CD8-positive, alpha-beta memory T cell (primary cell): ENCODE measurements at places on chromosomes 16 and 17. TPM values are rescaled to one million over a fixed set of nuclear protein-coding genes. Genes with fewer than 3 reads are reported as not detected.

DNA sequence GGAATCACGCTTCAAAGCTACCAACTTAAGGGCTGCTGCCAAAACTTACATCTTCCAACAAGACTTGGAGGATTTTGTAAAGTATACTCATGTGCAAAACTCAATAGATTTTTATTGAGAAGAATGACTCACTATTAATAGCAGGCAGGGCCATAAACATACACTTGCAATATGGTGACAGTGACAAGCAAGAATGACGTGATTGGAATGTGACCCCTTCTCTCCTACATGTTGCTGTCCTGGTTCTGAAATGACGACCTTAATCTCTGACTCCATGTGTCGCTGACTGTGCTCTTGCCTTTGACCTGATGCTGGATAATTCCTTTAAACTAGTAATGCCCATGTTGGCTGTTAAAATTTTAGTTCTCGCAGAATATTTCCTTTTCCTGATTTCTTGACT is 174.5 kb downstream of the PARN start:
- H3K27me3 ChIP-seq: no peaks in the 10 kb centered on the region
- H3K4me1 ChIP-seq: no peaks in the 10 kb centered on the region
- no peak overlapping the region for H3K4me3 ChIP-seq
- DNase-seq: no peak

DNA sequence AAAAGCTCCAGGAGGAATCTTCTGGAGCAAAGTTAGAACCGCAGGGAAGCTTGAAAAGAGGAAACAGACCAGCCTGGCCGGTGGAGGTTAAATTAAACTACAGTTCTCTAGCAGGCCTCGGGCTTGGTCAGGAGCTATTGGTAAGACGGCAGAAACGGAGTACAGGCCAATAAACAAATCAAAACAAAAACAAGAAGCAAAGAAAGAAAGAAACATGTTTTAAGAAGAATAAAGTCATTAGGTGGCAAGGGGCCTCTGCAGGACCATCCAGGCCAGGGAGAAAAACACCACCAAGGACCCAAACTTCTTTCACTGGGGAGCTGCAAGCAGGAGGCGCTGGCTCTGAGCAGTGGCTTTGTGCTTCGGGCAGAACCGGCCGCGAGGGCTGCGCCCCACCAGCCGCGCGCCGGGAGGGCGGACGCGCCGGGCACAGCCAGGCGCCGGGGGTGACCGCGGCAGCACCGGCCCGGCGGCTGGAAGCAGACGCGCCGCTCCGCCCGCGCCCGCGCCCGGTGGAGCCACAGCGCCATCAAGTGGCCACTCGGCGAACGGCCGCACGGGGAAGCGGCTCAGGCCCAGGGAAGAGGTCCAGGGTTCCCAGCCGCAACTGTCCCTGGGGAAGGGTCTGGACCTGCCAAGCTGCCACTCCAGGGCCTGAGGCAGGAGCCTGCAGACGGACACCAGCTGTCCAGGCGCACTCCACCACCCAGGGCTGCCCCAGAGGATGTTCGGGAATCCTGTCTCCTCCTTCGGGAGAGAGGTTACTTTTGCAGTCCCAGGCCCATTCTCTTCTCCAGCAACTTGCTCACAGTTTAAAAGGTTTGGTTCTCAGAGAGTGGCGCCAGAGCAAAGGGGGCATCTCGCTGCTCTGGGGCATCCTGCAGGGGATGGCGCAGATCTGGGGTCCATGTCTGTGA is 419.4 kb downstream of the SOX9 start:
- no peak overlapping the region for H3K27ac ChIP-seq
- DNase-seq: peak; percentile 38
- H3K36me3 ChIP-seq: no peaks in the 10 kb centered on the region
- no peak overlapping the region for H3K4me3 ChIP-seq
- no peaks in the 10 kb centered on the region for H3K4me1 ChIP-seq

DNA sequence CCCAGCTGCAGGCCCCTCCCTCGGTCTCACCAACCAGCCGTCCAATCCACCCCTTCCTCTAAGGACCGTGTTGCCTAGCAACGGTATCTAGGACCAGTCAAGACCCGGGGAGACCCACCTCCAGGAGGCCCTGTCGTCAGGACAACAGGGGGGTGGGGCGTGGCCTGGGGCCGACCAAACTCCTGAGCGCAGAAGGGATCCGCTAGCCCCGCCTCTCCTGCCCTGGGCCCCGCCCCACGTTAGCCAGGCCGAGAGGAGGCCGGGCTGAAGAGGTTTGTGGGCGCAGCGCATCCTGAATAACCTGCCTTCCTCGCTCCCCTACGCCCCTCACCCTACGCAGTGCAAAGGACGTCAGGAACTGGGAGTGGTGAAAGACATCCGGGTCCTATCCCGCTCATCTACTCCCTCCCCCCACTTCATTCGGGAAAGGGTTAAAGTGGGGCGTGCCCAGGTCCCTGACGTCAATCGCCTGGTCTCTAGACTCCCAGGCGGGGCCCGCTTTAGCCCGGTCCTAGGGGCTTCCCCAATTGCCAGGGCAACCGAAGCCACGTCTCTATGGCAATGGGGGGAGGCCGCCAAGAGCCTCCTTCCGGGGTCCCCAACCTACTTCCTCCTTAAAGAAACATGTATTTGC is 14.7 kb downstream of the DLG4 start:
- H3K27me3 ChIP-seq: no peaks in the 10 kb centered on the region
- peak; percentile 97 for DNase-seq
- peak overlapping the region; percentile 62 for H3K4me3 ChIP-seq
- no peaks in the 10 kb centered on the region for H3K36me3 ChIP-seq
- H3K27ac ChIP-seq: peak overlapping the region; percentile 82
- H3K4me1 ChIP-seq: peaks cover 20% of the 10 kb centered on the region

DNA sequence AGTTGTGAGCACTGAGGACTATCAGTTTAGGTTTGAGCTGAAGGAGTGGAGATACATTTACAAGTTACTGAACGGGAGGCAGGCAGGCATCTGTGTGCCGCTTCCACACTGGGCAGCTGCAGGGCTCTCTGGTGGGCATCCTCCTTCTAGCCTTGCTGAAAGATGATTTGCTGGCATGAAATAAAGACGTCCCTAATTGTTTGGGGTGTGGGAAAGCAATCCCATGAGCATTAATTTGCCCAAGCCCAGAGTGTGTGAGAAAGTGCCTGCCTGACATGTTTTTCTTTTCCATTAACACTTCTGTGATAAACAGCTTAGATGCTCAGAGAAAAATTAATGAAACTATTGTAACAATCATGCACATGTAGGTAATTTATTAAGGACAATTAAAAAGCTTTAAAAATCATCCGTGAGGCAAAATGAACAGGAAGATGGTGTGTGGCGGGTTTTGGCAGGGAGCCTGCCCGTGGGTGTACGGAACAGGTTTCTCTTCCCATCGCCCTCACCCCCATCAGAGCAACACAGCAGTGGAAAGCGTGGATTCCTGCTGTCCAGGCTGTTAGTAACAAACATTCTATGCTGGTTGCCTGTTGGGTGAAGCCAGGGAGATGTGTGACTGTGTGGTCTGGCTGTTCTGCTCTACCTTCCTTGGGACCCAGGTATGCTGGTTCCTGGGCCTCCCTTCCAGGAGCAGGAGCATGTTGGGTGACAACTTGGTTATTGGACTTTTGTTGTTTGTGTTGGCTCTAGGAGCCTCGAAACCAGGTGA is 191.9 kb downstream of the MSI2 start:
- DNase-seq: no peak
- no peaks in the 10 kb centered on the region for H3K36me3 ChIP-seq
- no peak overlapping the region for H3K27ac ChIP-seq
- no peaks in the 10 kb centered on the region for H3K27me3 ChIP-seq
- no peak overlapping the region for H3K4me3 ChIP-seq
- H3K4me1 ChIP-seq: peaks cover 25% of the 10 kb centered on the region

GRCh38 chr17:49836111-49837030 is 11.5 kb downstream of the TAC4 start:
- no peaks in the 10 kb centered on the region for H3K4me1 ChIP-seq
- H3K27me3 ChIP-seq: no peaks in the 10 kb centered on the region
- peaks cover 18% of the 10 kb centered on the region for H3K36me3 ChIP-seq
- DNase-seq: no peak
- no peak overlapping the region for H3K4me3 ChIP-seq
- no peak overlapping the region for H3K27ac ChIP-seq

DNA sequence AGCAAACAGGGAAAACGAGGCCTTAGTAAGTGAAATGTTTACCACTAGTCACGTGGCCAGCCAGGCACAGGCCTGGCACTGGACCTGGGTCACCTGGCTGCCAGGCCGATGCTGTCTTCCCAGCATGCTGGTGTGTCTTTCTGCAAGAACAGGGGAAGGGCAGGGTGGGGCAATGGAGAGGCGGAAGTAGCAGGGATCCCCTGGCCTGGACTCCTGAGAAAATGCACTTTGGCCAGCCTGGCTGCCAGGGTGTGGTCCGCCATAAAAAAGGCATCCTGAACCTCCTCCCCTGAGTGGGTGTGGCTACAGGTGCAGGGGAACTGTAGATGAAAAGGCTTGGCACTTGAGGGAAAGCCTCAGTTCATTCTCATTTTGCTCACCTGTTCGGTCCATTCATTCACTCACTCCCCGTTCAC is 1.0 kb upstream of the ANKRD40CL start:
- no peak overlapping the region for H3K4me3 ChIP-seq
- H3K27me3 ChIP-seq: no peaks in the 10 kb centered on the region
- H3K36me3 ChIP-seq: no peaks in the 10 kb centered on the region
- H3K4me1 ChIP-seq: no peaks in the 10 kb centered on the region
- no peak overlapping the region for H3K27ac ChIP-seq

- peak within 1 kb of the TSS; percentile 41 for H3K4me3 ChIP-seq
- H3K27ac ChIP-seq: peak within 1 kb of the TSS; percentile 79
- H3K4me1 ChIP-seq: peaks cover 21% of the 10 kb centered on the region
- DNase-seq: peak; percentile 40
- H3K27me3 ChIP-seq: peaks cover 80% of the 10 kb centered on the region
Measured at GRCh38 chr17:48626245-48627117, at the start of gene HOXB9. TSS of gene HOXB9 (minus strand) at chr17:48626358. CDS start at chr17:48626269, 89 bp downstream.

DNA sequence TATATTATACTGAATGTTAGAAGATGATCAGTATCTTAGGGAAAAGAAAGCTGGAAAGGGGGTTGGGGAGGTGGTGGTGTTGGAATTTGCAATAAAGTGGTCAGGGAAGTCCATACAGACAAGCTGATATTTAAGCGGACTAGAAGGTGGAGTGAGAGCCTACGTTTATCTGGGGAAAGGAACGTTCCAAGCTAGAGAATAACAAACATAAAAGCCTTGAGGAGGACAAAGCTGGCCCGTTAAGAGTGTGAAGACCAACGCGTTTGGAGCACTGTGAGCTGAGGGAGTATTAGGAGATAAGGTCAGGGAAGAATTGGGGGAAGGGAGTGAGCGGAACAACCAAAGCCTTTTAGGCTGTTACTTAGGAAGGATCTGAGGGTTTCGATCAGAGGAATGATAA is 1.4 kb downstream of the DDX42 start:
- no peak for DNase-seq
- H3K27ac ChIP-seq: peak overlapping the region; percentile 99
- H3K4me1 ChIP-seq: peaks cover 48% of the 10 kb centered on the region
- H3K27me3 ChIP-seq: no peaks in the 10 kb centered on the region

DNA sequence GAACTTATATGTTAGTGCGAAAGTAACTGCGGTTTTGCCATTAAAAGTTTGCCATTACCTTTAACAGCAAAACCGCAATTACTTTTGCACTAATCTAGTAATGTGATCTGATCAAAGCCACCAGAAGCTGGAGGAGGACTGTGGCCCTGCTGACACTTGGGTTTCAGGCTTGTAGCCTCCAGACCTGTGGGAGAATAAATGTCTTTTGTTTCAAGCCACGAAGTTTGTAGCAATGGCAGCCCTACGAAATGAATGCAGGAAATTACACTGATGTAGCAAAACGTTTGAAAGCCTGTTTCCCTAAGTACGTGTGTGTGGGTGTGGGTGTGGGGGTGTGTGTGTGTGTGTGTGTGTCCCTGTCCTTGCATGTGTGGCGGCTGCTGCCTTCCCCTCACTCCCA is 66.6 kb downstream of the WSB1 start:
- no peak for DNase-seq
- H3K4me1 ChIP-seq: no peaks in the 10 kb centered on the region
- H3K27ac ChIP-seq: no peak overlapping the region
- H3K36me3 ChIP-seq: no peaks in the 10 kb centered on the region

DNA sequence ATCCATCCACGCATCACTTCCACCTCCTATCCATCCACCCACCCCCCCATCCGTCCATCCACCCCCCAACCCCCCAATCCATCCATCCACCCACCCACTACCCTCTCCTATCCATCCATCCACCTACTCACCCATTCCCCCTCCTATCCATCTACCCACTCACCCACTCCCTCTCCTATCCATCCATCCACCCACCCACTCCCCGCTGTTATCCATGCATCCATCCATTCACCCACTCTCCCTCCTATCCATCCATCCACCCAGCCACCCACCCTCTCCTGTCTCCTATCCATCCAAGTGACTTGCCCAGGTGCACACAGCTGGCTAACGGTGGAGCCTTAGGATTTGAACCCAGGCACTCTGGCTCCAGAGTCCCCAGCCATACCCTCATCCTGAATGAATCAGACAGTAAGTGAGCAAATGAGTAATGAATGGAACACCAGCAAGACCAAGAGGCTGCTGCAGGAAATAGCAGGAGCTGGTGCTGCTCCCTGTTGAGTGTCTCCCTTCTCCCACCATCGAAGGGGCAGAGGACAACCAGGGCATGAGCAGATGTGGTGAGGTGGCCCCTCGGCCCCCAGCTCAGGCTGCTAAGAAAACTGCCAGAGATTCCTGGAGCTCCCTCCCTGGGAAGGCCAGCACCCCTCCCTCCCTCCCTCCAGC is 62.5 kb downstream of the LITAF start:
- H3K4me1 ChIP-seq: no peaks in the 10 kb centered on the region
- H3K27ac ChIP-seq: no peak overlapping the region
- H3K27me3 ChIP-seq: no peaks in the 10 kb centered on the region

DNA sequence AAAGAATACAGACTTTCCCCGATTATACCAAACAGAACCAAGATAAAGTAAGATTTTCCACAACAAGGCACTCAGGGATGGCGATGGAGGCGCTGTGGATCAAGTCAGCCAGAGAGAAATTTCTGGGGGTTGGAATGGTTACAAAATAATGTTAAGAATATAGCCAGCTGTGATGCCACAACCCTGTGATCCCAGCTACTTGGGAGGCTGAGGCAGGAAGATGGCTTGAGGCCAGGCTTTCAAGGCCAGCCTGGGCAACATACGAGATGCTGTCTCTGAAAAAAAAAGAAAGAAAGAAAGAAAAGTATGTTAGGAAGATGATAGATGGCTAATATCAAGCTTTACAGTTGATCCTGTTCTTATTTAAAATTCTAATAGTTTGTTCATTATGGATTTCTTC is 10.6 kb upstream of the ALOX12 start:
- DNase-seq: no peak
- no peaks in the 10 kb centered on the region for H3K4me1 ChIP-seq
- no peak overlapping the region for H3K27ac ChIP-seq
- H3K27me3 ChIP-seq: no peaks in the 10 kb centered on the region
- H3K4me3 ChIP-seq: no peak overlapping the region

- DNase-seq: no peak
- H3K27ac ChIP-seq: peak overlapping the region; percentile 61
- H3K4me3 ChIP-seq: peak overlapping the region; percentile 73
- H3K36me3 ChIP-seq: no peaks in the 10 kb centered on the region
- H3K4me1 ChIP-seq: peaks cover 16% of the 10 kb centered on the region
- no peaks in the 10 kb centered on the region for H3K27me3 ChIP-seq
Measured at GRCh38 chr16:970386-970765, 408 bp downstream of the LMF1 start.

GRCh38 chr17:73748508-73748907 is 104.3 kb upstream of the SDK2 start:
- no peak overlapping the region for H3K27ac ChIP-seq
- DNase-seq: no peak
- no peak overlapping the region for H3K4me3 ChIP-seq
- H3K4me1 ChIP-seq: no peaks in the 10 kb centered on the region

GRCh38 chr17:66491213-66491612 is 188.8 kb downstream of the PRKCA start:
- no peak for DNase-seq
- H3K36me3 ChIP-seq: no peaks in the 10 kb centered on the region
- H3K27ac ChIP-seq: no peak overlapping the region
- no peaks in the 10 kb centered on the region for H3K27me3 ChIP-seq
- no peak overlapping the region for H3K4me3 ChIP-seq

Gene CLEC18A
- polyA plus RNA-seq: not detected

Gene DNASE1L2
- polyA plus RNA-seq: not detected

Gene SYNGR3
- polyA plus RNA-seq: 2.1 TPM

Gene CA4
- not detected for polyA plus RNA-seq

Gene EXOC3L1
- polyA plus RNA-seq: not detected
